Femur (tissue), 1 donor: ENCODE measurements at places on chromosomes 5 and 9.

- DNase-seq = no peak
These were observed 257.9 kb downstream of the ZSWIM6 start for GRCh38 chr5:61589946-61590345.

DNA sequence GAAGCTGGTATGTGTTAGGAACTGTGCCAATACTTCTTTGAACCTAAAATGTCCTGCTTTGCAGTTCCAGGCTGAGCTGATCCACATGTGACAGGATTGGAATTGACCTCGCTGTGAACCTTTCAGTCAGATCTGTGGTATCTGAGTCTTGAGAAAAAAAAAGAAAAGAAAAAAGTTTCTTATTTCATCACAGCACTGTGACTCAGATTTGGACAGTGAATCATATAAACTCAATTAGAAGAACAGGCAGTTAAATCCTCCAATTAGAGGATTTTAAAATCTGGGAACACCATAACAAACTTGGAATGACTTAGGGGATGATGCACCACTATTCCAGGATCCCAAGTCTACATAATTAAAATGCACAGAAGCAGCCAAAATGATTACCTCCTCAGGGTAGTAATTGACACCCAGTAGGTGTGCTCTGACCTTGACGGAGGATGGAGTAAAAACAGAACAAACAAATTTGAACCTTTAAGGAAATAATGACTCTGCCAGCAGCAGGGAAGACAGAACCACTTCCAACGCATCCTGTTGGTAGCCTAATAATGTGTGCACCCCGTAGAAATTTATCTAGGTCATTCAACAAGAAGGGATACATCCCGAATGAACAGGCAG, 57.8 kb upstream of the RAI14 start:
- no peak for DNase-seq

- DNase-seq = no peak
These were observed 37.9 kb downstream of the WWC1 start for GRCh38 chr5:168329302-168329701.

DNA sequence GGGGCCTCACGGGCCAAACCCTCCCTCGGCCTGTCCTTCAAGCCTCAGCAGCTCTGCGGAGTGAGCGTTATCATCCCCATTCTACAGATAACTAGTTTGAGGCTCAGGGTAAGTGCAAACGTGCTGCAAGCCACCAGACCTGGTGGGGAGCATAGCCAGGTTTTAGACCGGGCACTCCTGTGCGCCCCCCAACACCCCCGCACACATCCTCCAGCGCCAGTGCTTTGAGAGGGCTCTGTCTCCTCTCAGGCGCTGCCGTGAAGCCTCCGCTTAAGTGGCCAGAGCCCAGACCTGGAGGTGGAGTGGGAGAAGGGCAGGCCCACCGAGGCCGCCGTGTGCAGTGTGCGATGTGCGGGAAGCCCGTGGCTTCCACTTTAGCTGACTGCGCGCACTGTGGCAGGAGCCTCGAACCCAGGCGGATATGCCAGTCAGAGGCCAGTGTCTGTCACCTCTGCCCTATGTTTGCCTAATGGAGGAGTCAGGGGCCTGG, 1.6 kb upstream of the MGAT1 start:
- DNase-seq = no peak

- DNase-seq = no peak
These were observed 24.8 kb upstream of the IL6ST start for GRCh38 chr5:56019306-56020272.
